ENCODE measurements at places on chromosomes 3 and 15.
A peak's percentile ranks its signal among the peaks of the same experiment; 100 is the strongest.

DNA sequence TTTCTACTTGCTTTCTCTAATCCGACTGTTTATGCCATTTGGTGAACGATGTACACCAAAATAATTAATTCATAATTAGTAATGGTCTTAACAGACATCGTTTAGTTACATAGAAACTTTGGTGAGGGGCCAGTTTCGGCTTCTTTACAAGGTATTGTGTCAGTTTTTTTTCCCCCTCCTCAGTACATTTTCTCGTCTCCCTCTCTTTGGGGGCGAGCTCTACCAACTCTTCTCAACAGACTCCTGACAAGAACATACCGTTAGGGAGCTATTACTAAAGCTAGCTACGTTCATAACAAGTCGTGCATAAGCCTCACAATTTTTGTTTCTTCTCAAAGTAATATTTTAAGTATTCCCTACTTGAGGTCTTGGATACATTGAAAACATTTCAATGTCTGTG, 1.4 kb downstream of the U2SURP start:
- no peak for DNase-seq

- DNase-seq, result no peak
Observed at GRCh38 chr3:68089572-68090011, 435.2 kb upstream of the SUCLG2 start.

- DNase-seq, result no peak
Observed at GRCh38 chr3:177800561-177800960, 603.3 kb upstream of the TBL1XR1 start.

- DNase-seq, result no peak
Observed at GRCh38 chr3:133474251-133474801, 74.5 kb downstream of the BFSP2 start.

GRCh38 chr3:177484206-177484605, 286.9 kb upstream of the TBL1XR1 start:
- DNase-seq, result no peak

DNA sequence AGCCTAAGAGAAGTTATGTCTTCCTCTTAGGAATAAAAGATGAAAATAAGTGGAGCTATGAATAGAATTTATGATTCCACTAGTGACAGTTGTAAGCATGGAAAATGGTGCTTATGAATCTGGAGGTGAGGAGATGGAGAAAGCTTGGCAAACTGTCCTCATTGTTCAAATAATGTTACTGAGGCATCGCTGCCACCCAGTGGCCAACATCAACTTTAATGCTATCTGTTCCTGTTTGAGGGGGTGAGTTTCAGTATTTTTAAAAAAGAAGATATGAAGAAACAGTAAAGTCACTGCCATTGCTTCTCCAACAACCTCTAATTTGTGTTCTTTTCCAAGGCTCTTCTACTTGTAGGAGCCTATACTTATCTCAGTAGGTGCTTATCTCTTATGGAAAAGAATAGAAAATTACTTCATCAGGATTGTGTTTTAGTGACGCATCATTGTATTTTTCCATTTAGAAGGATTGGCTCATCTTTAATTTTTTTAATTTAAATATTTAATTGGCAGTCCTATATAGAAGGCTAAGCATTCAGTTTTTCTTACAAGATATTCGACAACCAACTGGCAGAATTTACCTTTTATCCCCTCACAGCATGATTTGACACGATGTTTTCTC, 260.4 kb upstream of the P2RY1 start:
- DNase-seq, result peak; percentile 9

- no peak for DNase-seq
Observed at GRCh38 chr3:143783851-143784370, 64.4 kb downstream of the SLC9A9 start.

DNA sequence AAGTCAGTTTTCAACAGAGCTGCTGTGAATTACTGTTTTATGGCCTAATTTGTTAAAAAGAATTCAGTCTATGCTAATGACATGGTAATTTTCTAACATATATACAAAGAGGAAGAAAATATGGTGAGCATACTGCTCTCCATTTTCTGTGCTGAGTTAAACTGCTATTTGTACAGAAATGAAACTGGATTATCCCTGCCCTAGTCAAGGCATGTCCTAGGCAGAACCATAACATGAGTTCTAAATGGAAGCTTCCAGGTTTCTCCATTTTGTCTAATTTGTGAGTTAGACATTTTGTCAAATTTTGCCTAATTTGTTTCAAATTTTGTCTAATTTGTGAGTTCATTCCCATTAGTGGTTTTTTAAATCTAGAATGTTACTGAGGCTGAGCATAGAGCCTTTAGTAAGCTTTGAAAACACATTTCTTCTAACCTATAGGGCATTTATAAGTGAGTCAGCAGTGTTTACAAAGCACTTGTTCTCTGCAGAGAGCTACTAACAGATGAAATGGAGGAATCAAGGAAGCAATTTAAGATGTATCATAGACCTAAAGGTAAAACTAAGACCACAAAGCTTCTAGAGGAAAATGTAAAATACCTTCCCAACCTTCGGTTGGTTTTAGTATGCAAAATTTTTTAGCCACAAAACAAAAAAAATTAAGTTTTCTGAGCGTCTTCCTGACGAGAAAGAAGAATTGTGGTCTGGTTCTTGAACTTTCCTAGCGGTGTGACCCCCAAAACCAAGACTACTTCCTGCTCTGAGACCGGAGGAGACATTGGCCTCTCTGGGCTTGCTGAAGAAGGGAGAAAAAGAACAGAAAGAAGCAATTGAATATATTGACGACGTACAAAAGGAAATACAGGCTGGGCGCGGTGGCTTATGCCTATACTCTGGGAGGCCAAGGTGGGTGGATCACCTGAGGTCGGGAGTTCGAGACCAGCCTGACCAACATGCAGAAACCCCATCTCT, 9.8 kb downstream of the P2RY14 start:
- no peak for DNase-seq

- no peak for DNase-seq
Observed at GRCh38 chr3:12681089-12681942, 17.4 kb upstream of the RAF1 start.

GRCh38 chr3:131797776-131798175, 237.0 kb downstream of the CPNE4 start:
- DNase-seq, result no peak

- no peak for DNase-seq
Observed at GRCh38 chr15:78950902-78951840, 6.3 kb upstream of the CTSH start.

GRCh38 chr15:51866751-51867150, 37.3 kb downstream of the TMOD3 start:
- DNase-seq, result no peak

- DNase-seq, result no peak
Observed at GRCh38 chr15:64017082-64017588, 29.1 kb downstream of the DAPK2 start.

GRCh38 chr15:68447209-68447608, 15.2 kb upstream of the ITGA11 start:
- DNase-seq, result no peak

GRCh38 chr3:128080323-128081080, 28.3 kb downstream of the SEC61A1 start:
- no peak for DNase-seq

DNA sequence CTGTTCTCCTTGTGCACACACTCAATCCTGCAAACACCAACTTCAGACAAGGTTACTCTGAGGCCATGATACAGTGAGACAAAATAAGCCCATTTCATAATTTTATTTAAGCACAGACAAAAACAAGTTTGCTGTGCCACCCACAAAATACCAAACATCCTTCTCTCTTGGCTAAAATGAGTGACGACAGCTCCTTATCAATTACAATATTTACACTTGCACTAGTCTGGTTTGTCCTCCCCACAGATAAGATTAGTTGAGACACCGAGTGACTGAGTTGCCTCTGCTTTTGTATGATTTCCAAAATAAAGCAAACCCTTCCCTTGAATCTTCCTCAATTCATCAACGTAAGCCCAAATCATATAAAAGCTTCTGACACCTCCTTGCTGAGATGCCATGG, 233.5 kb upstream of the ATP10A start:
- DNase-seq, result no peak

DNA sequence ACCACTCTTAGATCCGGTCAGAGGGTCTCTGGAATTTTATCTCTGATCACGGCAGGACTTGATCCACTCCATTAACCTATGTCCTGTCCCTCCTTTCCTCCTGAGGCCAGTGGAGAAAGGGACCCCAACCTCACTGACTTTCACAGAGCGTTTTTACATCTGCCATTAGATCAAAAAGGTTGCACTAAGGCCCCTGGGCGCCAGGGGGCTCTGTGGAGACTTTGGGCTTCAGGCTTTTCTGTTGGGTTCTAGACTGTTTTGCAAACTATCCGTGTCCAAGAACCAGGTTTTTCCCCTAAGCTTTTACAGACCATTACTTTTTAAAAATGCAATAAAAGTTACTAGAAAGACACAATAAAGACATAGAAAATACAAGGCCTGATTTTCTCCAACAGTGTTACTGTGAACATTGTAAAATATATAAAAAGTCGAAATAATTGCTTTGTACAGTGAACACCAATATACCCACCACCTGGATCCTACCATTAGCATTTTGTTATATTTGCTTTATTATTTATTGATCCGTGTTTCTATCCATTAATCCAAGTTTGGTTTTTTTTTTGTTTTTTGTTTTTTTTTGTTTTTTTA, 159.7 kb downstream of the POLR2M start:
- DNase-seq, result peak; percentile 49

DNA sequence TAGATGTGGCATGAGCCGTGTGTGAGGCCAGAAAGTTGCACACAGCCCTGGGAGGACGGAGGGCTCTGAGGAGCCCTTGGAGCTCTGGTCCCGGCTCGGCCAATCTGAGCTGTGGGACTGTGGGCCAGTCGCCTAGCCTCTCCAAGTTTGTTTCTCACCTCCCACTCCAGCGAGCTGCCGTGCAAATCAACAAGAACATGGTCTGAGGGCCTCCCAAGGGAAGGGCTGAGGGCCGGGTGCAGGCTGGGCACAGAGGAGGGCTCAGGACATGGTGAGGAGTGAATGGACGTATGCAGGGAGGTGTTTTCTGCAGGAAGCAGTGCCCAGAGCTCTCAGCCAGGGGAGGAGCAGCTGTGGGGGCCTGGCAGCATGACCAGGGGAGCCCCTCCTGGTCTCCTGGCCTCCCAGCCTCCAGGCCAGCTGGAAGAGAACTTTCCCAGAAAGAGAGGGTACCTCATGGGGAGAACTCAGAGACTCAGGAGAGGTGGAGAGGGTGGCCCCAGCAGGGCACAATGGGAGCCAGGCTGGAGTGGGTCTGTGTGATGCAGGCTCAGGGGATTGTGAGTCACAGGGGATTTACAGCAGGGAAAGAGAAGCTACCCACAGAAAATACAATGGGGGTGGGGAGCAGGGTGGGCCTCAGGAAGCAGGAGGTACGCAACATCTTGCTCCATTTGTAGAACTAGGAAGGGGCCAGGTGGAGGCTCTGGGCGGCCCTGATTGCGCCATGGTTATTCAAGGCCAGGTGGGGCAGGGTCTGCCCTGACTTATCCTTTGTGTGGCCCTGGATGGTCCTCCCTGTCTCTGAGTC, 24.8 kb downstream of the PSTPIP1 start:
- no peak for DNase-seq

- no peak for DNase-seq
Observed at GRCh38 chr15:57114070-57114469, 195.6 kb downstream of the TCF12 start.

DNA sequence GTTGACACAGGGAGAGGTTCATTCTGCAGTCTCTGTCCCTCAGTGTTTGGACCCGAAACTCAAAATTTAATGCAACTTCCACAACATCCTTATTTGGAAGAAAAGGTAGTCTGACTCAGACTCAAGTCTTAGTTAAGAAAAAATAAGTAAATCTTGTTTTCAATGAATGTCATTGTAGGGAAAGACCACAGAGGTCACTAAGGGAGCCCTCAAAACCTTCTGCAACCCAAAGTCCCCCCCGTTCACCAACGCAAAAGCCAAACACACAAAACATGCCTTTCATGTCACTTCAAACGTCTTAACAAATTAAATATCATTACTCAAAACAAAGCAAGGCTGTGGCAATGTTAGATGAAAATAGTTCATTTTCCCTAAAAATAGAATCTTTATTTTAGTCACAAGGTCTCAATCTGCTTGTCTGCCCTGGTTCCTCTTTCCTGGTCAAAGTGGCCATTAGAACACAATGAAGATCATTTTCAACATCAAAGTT, 20.9 kb upstream of the SSUH2 start:
- DNase-seq, result no peak

DNA sequence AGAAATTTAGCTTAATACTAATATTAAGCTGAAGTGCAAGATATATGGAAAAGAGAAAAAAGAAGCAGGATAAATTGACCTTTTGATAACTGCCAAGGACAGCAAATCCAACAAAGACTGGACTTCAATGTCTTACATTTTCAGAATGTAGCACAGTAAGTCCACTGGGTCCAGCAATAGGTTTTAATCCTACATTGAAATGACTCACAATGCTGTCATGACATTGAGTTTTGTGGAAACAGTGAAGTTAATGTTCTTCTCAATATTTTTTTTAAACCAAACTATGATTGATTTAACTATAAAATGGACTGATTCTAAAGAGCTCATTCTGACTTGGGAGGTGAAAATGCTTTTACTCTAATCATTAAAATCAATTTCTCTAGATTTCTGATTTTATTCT, 166.6 kb upstream of the ZNF717 start:
- DNase-seq, result no peak
